Spleen (tissue), 13 donors: ENCODE measurements at places on chromosomes 2 and 18. TPM values are rescaled to one million over a fixed set of nuclear protein-coding genes. Genes with fewer than 3 reads are reported as not detected.

GRCh38 chr2:70808983-70809958 is 11.1 kb downstream of the CLEC4F start:
- no peak for DNase-seq
- H3K4me1 ChIP-seq = no peaks in the 10 kb centered on the region
- no peaks in the 10 kb centered on the region for H3K36me3 ChIP-seq
- H3K27ac ChIP-seq = no peak overlapping the region
- no peaks in the 10 kb centered on the region for H3K27me3 ChIP-seq

DNA sequence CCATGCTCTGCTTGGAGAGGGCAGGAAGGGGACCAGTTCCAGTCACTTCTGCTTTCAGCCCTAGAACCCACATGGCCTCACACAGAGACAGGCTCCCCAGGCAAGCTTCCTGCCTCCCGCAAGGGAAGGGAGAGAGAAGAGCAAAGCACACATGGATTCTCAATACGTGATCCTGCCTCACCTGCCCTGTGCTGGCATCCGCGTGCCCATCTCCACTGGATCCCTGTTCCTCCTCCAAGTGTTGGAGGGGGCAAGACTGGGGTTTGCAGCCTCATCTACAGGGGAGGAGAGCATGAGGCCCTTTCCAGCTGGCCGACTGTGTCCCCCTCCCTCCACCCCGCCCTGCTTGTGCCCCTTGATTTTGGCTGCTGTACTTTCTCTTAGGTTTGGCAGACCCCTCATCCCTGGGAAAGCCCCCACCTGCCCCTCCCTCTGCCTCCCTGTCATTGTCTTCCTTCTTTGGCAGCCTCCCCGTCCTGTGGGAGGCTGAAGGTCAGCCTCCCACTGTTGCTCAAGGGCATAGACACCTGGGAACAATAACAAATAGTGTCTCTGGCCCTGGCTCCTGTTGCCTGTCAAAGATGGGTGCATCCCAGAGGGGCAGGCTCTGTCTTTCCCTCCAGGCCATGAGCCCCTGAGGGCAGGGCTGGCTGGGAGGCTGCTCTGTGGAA is 22.7 kb downstream of the KCNF1 start:
- no peak overlapping the region for H3K4me3 ChIP-seq
- no peak overlapping the region for H3K27ac ChIP-seq
- H3K36me3 ChIP-seq = no peaks in the 10 kb centered on the region

- DNase-seq = no peak
- no peaks in the 10 kb centered on the region for H3K36me3 ChIP-seq
Observed at GRCh38 chr2:47174733-47175361, 19.7 kb upstream of the STPG4 start.

DNA sequence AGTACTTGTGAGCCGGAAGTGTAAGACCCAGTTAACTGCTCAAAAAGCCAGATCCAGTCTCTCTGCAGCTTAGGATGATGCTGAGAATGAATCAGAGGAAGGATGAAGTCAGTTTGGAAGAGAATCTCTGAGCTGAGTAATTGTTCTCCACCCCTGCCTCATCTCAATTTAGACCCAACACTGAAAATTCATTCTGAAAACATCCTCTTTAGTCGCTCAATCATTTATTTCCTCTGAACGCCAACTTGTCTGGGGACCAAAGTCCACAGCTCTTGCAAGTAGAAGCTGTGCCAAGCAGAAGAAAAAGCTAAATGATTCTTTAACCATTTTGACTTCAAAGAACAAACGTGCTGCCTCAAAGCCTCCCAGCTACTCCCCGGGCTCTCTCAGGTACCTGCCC is 177.1 kb upstream of the KLHL29 start:
- H3K36me3 ChIP-seq = no peaks in the 10 kb centered on the region
- no peak overlapping the region for H3K27ac ChIP-seq
- no peak overlapping the region for H3K4me3 ChIP-seq
- H3K27me3 ChIP-seq = no peaks in the 10 kb centered on the region
- DNase-seq = no peak

Gene EFR3B
- 2.6 TPM for polyA plus RNA-seq

Gene RIT2
- polyA plus RNA-seq = not detected

Gene SERPINE2
- polyA plus RNA-seq = 105 TPM
